ENCODE measurements at places on chromosomes 11 and 22.
A peak's percentile ranks its signal among the peaks of the same experiment; 100 is the strongest.

GRCh38 chr11:132048040-132048439 is 677.6 kb downstream of the NTM start:
- no peak for DNase-seq

GRCh38 chr11:112172362-112172994 is 2.8 kb upstream of the BCO2 start:
- no peak for DNase-seq

GRCh38 chr11:66696146-66696545 is 18.5 kb upstream of the RBM4B start:
- DNase-seq = peak; percentile 14

DNA sequence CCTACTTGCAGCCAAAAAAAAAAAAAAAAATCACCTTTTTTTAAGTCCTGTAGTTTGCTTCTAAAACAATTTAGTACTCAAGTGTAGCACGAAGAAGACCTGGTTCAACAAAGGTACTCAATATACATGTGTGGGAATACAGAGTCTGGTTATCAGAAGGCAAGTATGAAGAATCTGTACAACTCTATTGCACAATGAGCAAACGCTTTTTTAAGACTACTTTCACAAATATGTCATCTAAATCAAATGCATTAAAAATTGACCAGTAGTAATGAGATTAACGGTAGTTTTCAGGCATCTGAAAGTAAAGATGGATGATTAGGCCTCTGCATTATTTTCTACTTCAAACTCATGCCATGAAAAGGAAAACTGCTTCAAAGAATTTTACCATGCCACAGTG is 9.5 kb downstream of the CHORDC1 start:
- no peak for DNase-seq

GRCh38 chr11:65396769-65397745 is 10.6 kb downstream of the FRMD8 start:
- no peak for DNase-seq

GRCh38 chr11:15705891-15706290 is 591.2 kb downstream of the INSC start:
- DNase-seq = no peak

GRCh38 chr11:102449651-102450570 is 2.7 kb downstream of the TMEM123 start:
- DNase-seq = no peak

- no peak for DNase-seq
Observed at GRCh38 chr22:37442537-37442936, 15.3 kb upstream of the ELFN2 start.

DNA sequence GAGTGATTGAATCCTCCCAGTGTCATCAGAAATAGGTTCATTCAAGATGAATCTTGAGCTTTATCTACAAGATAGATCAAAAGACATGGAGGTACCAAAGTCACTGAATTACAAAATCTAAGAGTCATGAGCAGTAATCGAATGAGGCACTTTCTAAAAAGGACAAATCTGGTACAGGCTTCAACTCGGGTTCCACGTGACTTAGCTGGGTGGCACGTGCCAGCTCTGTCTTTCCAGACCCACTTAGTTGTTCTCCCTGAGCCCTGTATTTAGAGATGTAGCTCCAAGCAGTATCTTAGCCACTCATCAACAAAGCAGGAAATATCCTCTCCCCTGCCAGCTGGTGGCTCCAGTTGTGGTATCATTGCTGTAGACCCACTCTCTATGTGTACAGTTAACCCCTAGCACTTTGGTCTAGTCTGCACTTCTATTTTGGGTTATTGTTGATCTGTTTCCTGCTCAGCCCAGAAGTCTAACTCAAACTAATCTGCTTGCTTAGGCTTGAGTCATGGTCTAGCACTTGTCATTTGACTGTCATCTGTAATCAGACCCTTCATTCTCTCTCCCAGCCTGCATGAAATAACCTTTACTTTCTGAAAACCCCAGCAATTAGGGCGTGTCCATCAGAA is 528.7 kb downstream of the ETS1 start:
- no peak for DNase-seq

DNA sequence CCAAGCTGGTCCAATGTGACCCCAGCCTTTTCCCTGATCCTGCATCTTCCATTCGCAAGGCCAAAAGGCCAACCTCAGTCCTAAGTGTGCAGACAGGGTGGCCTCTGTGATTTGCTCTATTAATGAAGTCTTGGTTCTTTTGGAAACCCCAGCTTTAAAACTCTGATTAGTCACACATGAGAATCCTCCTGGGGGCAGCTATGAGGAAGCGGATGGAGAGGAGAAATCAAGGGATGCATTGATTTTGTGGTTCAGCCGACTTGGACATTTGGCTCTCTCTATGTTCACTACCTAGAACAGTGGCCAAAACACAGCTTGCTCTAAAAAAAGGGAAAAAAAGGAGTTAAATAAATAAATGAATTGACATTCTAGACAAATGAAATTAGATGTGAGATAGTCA is 98.6 kb upstream of the USP47 start:
- DNase-seq = no peak

DNA sequence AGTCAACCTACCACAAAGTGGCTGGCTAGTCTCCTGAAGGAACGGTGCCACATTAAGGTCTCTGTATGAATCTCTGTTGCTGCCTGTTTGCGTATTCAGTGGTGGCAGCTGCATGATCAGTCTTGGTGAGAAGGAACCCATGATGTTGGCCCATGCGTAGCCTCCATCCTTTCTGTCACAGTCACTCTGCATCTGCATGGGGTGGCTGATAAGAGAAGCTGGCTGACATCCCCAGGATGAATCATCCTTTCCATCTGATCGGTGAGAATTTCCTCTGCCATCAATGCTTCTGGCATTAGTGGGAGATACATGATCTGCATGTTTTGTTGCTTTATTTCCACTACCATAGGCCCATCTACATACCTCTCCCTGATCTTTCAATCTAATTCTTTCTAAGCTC is 199.0 kb upstream of the NECTIN1 start:
- DNase-seq = no peak

DNA sequence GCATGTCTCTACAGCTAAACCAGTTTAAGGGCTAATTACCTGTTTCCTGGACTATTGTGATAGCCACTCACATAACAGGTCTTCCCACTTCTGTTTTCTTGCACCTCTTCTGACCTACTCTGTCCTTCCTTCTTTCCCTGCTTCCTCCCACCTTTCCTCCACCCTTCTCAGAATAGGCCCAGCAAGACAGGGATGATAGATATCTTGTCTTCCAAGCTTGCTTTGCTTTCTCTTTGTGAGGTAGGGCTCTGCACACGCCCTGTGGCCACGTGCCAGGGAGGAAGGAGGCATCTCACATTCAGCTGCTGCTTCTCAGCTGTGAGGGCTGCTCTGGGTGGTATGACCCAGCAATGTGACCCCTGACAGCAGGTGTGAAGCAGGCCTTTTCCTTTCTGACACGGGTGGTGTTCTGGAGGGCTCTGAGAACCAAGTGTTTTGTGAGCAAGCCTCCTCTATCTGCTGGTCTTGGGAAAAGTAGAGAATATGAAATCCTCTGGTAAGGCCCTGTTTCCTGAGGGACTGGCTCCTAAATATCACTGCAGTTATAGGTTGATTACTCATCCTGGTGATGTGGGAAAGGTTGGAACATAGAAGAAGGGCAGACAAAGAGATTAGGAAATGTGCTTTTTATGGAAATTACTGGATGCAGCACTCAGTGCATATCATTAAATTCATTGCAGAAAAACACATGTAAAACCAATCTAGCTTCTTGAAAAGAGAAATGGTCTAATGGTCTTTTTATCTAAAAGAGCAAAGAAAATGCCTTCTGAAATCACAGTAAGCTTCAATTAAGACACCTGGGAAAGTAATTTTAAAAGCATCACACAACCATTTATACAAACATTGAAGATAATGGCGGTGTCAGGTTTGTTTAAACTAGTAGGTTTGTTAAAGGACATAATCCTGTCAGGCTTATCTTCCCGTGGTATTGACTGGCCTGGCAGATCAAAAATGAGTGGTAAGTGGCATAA is 8.5 kb downstream of the AMOTL1 start:
- peak; percentile 89 for DNase-seq

DNA sequence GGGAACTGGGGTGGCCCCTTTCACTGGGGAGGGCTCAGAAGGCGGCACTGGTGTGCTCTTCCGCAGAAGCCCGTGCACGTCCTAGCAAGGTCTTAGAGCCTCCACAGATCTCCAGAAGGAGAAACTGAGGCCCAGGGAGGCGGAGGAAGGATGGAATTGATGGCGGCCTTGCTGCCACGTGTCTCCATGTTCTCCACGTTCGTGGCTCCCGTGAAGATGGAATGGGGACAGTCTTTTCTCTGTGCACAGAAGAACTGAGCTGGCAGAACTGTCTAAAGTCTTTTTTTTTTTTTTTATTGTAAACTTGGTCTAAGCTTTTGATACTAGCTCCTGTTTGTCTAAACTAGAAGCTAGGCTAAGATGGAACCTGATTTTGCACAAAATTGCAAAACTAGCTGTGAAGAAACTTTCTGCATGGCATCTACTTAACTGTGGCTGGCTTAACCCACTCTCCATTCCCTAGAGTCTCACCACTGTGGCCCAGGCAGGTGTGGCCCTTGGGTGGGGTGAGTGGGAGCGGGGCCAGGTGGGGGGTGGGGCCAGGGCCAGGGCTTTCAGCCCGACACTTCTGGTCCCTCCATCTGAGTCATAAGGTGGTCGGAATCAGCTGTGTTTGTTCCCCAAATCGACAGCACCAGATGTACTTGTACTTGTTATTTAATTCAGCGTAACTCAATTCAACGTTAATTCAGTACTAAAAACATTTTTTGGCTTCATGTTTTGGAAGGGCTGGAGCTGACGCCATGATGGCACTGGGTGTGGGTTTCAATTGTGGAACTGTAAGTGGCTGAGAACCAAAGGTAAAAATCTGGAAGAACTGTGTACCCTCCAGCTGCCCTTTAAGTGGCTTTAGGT is 120.7 kb downstream of the MPPED1 start:
- DNase-seq = no peak

GRCh38 chr11:15557457-15558230 is 442.9 kb downstream of the INSC start:
- DNase-seq = no peak

DNA sequence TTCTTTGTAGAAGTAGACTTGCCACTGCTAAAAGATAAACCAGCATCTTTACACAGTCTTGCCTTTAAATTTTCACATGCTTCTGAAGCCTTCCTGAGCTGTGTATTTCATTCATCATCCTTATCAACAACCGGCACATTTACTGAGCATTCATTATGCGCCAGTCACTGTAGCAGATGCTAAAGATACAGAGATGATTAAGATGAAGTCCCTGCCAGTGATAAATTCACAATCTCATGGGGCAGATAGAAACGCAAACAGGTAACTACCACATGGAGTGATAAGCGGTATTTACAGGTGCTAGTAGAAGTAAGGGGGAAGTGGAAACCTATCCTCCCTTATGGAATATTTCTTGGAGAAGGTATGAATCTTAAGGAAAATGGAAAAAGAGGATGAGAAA is 67.2 kb downstream of the PRCP start:
- no peak for DNase-seq

GRCh38 chr11:129546266-129546665 is 170.6 kb downstream of the BARX2 start:
- DNase-seq = no peak

DNA sequence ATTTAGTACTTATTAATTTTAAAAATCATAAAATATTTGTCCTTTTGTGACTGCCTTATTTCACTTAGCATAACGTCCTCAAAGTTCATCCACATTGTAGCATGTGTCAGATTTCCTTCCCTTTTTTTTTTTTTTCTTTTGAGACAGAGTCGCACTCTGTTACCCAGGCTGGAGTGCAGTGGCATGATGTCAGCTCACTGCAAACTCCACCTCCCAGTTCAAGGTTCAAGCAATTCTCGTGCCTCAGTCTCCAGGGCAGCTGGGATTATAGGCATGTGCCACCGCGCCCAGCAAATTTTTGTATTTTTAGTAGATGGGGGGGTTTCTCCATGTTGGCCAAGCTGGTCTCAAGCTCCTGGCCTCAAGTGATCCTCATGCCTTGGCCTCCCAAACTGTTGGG is 10.6 kb downstream of the RAB6A start:
- no peak for DNase-seq

- no peak for DNase-seq
Observed at GRCh38 chr11:116787436-116787785, 412 bp downstream of the ZPR1 start.

GRCh38 chr11:115334932-115335788 is 169.1 kb downstream of the CADM1 start:
- DNase-seq = peak; percentile 39

- no peak for DNase-seq
Observed at GRCh38 chr11:96207459-96208449, 135.2 kb downstream of the MAML2 start.

DNA sequence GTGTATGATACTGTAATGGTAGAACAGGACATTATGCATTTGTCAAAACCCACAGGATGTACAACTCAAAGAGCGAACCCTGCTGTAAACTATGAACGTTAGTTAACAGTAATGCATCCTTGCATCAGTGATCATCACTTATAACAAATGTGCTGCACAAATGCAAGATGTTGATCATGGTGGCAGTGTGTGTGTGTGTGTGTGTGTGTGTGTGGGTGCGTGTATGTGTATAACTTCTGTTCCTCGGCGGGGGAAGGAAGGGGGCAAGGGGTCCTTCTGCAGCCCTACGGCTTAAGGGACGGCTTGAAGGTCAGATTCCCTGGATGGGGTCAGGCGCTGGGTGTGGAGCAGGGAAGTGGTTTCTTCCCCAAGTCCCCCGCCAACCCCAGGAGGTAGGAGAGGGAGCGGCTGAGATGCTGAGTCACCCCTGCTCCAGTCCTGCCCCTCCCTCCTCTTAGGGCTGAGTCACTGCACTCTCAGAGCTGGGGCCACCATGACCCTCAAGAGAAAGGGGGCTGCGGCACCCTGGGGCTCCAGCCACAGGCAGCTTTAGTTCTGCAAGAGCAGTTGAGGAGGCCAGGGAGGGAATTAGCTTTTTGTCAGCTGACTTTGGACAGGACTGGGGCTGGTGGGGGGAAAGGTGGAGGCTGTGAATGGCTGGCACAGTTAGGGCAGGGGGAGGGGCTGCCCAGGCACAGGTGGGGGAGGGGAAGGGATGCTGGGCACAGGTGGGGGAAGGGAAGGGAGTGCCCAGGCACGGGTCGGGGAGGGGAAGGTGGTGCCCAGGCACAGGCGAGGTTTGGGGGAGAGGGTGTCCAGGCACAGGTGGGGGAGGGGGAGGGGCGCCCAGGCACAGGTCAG is 8.8 kb upstream of the CTSD start:
- no peak for DNase-seq

GRCh38 chr11:64458997-64459396 is 100.0 kb downstream of the RPS6KA4 start:
- DNase-seq = no peak

DNA sequence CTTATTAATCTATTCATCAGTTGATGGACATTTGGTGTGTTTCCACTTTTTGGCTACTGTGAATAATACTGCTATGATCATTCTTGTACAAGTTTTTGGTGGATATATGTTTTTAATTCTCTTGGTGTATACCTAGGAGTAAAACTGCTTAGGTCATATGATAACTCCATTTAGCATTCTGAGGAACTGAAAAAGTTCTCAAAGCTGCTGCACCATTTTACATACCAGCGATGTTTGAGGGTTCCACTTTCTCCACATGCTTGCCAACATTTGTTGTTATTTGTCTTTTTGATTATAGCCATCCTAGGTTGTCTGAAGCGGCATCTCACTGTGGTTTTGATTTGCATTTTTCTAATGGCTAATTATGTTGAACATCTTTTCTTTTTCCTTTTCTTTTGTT is 4.1 kb upstream of the ACER3 start:
- no peak for DNase-seq
